ENCODE measurements at places on chromosomes 6 and 20.

GRCh38 chr6:162525181-162525580 lies 202.4 kb downstream of the PRKN start:
- DNase-seq, result no peak

GRCh38 chr20:24862186-24862585 lies 86.9 kb upstream of the CST7 start:
- no peak for DNase-seq

DNA sequence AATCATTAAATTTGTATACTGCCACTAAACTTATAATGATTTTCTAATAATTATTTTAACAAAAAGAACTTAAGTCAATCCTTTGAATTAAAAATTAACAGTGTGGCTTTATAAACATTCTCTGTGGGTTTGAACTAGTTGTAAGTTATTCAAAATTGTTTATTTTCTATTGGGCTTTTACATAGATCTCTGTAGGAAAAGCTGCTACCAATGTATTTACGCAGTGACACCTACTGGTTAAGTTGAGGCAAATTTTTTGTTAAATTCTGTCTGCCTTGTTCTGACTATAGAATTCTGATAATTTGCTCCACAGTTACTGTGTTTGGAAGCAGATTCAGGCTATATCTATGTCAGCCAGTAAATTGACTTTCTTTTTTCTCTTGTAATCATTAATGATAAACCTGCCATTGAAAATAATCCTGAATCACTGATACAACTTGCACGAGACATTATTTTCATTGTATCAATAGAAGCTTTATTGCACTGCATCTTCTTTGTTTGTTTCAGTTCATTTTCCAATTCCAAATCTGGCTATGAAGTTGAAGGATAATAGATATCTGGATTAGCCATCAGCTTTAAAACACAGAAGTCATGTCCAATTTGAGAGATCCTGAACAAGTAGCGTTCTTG lies 66.0 kb upstream of the UTRN start:
- no peak for DNase-seq

DNA sequence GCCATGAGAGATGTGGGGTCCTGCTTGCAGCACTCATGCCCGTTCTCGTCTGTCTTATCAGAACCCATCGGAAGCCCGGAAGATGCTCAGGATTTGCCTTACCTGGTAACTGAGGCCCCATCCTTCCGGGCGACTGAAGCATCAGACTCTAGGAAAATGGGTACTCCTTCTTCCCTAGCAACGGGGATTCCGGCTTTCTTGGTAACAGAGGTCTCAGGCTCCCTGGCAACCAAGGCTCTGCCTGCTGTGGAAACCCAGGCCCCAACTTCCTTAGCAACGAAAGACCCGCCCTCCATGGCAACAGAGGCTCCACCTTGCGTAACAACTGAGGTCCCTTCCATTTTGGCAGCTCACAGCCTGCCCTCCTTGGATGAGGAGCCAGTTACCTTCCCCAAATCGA lies 8.3 kb downstream of the PI16 start:
- no peak for DNase-seq

GRCh38 chr6:55654445-55654844 lies 75.5 kb upstream of the HMGCLL1 start:
- DNase-seq, result no peak

GRCh38 chr6:12963567-12963966 lies 247.0 kb downstream of the PHACTR1 start:
- no peak for DNase-seq

DNA sequence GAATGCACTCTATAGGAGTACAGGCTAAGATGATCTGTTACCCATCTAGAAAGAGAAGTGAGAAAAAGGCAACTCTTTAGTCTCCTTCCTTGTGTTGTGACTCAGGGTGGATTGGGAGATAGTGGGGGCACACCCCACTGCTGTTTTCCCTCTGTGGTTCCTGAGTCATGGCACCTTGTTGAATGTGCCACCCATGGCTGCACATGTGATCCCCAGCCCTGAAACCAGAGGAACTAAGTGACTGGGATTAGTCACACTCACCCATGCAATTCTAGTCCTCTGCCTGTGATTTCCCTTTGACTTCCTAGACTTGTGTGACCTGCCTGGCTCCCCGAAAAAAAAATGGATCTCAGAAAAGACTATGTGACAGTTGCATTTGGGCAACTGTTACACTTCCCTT lies 48.6 kb upstream of the HTR1B start:
- no peak for DNase-seq

DNA sequence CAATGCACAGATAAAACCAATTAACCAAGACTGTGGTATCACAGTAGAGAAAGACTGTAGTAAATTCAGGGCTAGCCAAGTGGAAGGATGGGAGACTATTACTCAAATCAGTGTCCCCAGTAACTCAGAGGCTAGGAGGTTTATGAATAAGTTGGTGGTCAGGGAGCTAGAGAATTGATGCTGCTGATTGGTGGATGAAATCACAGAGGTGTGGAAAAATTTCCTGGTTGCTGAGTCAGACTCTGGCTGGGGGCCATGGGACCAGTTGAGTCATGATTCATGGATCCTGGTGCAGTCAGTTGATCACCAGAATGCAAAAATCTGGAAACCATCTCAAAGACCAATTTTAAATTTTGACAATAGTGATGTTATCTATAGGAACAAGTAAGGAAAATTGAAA lies 555.9 kb downstream of the C6orf118 start:
- peak; percentile 43 for DNase-seq

GRCh38 chr6:33197431-33198048 lies 2.9 kb downstream of the RXRB start:
- no peak for DNase-seq

GRCh38 chr6:127894051-127894450 lies 6.8 kb downstream of the THEMIS start:
- DNase-seq, result no peak

DNA sequence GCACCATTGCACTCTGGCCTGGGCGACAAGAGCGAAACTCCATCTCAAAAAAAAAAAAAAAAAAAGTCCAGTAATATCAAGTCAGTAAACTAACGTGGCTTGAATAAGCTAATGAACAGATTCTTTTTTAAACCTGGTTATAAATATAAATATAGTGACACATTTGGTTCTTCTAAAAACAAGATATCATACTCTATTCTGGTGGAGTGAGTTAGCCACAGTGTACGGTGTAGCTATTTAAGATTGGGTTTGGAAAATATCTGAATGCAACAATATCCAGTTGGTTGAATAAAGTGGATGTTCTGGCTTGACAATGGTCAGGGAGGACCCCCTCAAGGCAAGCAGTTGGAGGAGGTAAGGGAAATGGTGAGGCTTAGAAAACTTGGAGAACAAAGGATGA lies 5.9 kb upstream of the DEK start:
- no peak for DNase-seq

DNA sequence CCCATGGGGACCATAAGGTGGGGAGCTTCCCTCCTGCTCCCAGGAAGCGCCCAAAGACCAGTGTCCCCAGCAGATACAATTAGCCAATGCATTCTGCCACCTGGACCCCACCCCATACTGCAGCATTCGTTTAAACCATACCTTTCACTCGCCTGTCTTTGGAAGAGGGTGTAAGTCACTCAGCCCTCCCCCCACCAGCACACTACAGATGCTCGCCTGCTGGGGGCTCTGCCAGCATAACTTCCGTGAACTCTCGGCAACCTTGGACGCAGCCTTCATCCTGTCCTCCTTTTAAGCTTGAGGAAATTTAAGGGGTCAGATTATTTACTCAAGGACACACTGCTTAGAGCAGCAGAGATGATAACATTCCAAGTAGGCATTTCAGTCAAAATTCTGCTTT lies 94.4 kb upstream of the NAA20 start:
- no peak for DNase-seq

DNA sequence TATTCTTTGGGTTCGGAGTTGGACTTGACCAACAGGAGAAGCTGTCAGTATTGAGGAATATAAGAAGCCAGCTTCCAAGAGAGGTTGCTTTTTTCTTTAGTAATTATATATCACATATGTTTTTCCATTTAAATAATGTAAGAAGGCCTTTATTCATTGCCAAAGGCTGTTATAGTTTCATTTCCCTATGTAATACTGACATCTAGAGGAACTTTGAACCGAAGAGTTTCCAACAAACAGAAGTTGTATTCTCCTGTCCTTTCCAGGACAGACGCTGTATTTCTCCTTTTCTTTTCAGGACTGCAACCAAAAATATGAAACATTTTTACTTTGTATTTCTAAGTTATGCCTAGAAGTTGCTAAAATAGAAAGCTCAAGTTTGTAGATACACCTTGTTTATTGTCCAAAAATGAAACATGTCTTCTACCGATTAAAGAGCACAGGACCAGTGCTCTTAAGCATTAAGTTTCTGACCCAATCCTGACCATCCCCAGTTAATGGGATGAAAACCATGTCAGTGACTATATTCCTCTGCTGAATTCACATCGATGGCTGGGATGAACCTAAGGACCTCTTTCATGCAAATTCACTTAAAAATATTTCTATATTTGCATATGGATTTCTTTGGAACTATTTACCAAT lies 55.1 kb downstream of the MYLK4 start:
- DNase-seq, result no peak

- DNase-seq, result no peak
Observed at GRCh38 chr20:32449057-32449889, 91.1 kb downstream of the ASXL1 start.

DNA sequence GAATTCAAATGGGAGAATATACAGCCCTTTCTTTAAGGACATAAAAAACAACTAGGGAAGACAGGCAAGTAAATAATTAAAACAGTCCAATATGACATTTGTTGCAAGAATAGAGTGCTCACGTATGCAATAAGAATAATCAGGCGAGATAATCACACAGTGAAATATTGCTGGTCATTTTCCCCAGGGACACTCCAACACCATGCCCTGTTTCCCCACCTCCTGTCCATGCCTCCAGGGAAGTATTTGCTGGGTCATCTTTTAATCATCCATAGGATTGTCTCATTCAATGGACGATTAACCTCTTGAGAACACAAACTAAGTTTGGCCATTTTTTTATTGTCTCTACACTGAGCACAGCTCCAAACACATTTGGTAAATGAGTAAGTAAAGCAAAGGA lies 472.9 kb downstream of the C6orf118 start:
- no peak for DNase-seq
